ENCODE measurements at places on chromosomes 3 and 15.

DNA sequence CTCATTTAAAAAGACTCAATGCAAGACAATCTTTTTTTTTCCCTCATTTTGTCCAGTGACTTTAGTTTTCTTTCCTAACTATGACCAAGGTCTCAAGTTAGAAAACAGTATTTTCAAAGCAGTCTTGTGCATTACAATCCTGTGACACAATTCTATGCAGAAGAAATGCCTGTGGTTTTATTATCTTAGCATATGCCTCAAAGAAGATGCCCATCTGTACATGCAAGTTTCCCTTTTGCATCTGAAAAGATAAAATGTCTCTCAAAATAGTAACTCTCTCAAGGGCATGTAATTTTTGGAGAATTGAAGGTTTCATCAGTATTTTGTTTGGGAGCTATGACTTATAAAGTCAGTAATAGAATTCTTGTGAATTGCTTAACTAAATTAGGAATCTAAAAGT is 292.0 kb upstream of the SUCLG2 start:
- no peak for DNase-seq

DNA sequence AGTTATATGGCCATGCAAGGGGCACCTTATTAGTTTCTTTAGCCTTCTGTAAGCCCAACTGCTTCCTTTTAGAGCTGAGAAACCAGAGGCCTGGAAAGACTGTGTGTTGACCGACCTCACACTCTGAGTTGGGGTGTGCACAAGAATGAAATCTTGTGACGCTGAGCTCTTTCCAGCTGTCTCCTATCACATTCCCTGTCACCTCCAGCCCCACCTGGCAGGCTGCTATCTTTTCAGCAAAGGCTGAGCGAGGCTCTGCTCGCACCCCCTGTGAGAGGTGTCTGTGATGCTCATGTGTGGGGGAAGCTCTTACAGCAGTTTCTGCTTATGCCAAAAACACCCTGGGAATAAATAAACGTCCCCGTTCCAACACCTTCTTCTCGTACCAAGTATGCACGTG is 27.0 kb upstream of the LPP start:
- DNase-seq, result no peak

DNA sequence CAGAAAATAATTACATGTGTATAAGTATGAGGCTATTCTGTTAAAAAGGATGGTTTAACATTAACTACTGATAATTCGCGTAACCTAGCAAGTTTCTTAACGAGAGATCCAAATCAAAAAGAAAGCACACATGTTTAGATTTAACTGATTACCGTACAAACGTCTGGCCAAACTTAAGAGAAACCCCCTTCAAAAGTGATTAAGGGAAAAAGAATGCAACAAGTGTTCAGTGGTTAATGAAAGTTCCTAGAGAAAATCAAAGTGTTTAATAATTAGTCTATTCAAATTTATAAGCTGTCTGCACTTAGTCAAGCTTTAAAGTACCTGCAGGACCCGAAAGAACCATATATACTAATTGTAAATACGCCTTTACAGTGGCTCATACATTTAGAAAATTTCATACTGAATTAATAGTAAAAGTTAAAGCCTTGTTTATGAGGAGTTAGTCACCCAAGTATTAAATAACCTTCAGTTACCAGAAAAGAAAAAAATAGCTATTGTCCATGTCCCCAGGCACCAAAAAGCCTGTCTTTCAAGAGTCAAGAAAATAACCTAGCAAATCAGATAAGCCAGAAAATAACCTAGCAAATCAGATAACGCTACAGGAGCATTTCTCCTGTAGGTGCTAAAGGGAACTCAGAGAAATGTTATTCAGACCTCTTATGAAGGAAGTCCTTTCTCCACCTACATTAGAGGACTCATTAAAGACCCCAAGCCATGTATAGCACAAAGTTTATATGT is 34.6 kb downstream of the ZNF589 start:
- DNase-seq, result no peak

GRCh38 chr15:99476413-99477222 is 89.2 kb upstream of the MEF2A start:
- DNase-seq, result no peak

GRCh38 chr3:115855911-115856310 is 232.6 kb downstream of the GAP43 start:
- DNase-seq, result no peak

- no peak for DNase-seq
These were observed 362.8 kb downstream of the CHST2 start for GRCh38 chr3:143482106-143483088.

GRCh38 chr3:154875142-154875541 is 205.0 kb upstream of the MME start:
- DNase-seq, result no peak

DNA sequence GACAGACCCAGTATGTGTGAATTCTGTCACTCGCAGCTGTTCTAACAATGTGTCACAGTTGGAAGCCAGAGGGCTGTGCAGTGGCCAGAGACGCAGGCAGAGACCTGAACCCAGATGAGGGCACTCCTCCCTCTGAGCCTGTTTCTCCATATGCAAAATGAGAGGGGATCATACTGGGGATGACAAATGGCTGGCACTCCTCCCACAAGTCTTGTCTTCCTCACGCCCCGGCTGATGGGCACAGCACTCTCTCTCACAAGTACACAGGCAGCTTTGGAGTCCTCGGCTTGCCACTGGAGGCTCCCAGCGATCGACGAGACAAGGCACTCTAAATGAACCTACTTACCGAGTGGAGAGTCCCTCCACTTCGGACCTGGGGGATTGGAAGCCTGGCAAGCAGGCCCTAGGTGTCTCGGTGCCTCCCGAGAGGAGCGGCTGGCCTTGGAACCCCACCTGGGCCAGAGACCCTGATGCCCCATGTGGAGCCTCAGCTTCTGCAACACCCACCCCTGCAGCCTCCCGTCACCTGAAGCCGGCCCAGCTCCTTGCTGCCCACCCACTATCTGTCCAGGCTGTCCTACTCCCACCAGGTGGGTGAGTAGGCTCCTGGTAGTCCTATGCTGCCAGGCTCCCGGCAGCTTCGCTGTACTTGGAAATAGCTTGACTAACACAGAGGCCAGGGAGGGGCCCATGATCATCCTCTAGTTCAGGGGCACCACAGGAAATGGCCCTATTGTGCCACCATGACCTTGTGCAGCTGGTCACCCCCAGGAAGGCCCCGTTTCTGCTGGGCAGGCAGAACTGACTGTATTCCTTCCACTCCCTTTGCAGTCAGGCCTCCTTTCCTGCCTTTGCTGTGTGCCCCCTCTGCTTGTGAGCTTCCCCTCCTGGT is 65.0 kb upstream of the IQSEC1 start:
- no peak for DNase-seq

Measured in stimulated activated CD8-positive, alpha-beta memory T cell treated with anti-CD3 and anti-CD28 coated beads, Interleukin-4, amount 100 ng/mL, for 1 hour (primary cell).